Hippocampal formation (tissue), 2 donors: ENCODE measurements at places on chromosomes 7 and 10.

DNA sequence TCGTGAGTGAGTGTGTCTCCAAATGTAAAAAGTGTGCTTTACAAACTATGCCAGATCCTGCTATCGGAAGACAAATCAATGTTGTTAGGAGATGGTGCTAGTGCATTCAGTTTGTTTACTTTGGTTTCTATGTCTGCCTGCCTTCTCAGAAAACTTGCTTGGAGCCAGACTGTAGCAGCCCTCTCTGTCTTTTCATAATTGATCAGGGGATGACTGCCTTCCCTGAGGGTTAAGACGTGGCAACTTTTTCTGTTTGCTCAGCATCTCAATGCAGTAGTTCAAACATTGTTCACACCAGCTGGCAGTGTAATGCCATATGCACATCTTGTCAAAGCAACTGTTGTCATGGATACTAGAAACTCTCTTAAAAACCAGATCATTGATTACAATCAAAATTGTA lies 118.5 kb downstream of the FOXP2 start:
- no peak for DNase-seq

DNA sequence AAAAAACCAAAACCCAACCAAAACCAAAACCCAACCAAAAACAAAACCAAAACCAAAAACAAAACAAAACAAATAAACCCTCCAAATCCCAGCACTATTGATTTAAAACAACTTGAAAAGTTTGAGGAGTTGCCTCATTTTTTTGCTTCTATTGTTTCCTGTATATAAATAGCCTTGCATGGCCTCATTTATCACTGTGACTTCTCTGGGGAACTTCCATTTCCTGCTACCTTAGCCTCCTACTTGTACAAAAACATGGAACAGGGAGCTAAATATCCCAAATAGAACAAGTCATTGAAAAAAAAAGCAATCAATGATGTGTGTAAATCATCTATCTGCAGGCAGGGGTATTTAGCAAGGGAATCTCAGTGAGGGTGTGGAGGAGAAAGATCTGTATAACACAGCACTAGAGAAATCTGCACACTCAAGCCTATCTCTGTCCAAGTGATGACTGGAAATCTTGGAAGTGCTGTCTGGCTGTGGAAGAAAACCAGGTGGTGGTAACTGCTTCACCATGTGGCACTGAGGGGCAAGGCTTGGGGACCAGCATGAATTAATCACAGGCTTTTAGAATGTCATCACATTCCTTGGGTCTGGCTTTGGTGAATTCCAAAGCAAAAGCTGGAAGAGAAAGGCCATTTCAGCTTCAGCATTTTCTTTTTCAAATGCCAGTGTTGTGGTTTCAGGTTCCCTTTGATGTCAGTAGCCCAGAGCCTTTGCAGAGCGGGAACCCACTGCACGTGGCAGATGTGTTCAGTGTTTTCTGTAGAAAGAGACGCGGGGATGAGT lies 349.5 kb upstream of the ZNF32 start:
- DNase-seq, result no peak

DNA sequence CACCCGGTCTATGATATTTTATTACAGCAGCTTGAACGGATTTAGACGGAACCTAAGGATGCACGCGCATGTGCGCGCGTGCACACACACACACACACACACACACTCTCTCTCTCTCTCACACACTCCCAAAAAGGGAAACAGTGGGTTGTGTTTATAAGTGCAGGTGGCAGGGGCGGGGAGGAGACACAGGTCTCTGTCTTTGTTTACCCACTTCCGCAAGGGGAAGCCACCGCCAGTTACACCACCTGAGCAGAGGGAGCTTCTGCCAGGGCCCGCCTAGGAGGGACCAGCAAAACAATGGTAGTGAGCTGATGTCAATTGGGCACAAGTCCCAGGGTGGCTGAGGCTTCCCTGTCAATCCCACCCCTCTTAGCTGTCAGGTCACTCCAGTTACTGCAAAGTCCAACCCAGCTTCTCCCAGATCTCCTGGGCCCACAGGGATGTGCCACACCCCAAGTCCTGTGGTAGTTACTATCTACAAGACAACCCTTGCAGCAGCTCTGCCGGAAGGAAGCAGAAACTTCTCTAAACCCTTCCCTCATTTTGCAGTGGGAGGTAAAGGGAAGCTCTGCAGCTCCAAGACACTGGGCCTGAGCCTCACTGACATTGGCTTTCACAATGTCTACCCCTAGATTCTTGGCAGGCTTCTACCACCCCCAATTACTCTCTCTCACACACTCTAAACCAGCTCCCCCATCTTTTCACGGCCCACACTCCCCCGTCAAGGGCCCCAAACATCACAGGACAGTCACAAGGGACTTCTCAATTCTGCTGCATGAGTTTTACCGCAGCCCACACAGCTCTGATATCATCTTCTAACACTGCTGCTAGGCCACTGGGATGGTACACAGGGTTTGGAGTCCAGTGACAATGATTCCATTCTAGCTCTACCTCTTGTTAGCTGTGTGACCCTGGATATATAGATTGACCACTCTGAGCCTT lies 17.6 kb downstream of the ANXA11 start:
- DNase-seq, result peak; percentile 22

- DNase-seq, result no peak
Observed at GRCh38 chr10:131735577-131735976, 165.2 kb upstream of the PPP2R2D start.

- DNase-seq, result no peak
Observed at GRCh38 chr10:91194497-91195179, 25.8 kb upstream of the PCGF5 start.

- DNase-seq, result no peak
Observed at GRCh38 chr10:125146791-125147579, 13.4 kb downstream of the CTBP2 start.
